ENCODE measurements at places on chromosomes 3 and 15.

DNA sequence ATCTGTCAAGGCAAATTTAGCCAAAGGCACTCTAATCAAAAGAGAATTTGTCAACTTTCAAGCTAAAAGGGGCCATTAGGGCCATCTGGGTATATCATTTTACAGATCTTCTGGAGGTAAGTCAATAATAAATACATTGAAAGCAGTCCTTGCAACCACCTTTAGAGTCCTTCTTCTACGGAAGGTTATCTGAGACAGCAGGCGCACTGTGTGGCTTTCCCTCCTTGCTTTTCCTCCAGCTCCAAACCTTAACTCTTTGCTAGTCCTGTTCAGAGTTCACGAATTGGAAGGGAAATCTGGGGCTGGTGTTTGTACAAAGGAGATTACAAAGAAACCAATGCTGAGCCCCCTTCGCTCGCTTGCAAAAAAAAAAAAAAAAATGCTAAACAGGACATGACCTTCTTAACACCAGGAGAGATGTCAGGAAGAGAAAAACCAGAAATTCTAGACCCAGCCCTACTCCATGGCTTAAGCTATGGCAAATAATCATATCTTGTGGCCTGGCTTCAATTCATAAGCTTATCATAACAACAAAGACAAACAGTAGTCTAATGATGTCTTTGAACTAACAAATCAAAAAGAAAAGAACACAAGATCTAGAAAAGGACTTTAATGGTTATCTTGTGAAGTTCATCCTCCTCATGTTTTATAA is 215.7 kb downstream of the STT3B start:
- DNase-seq: no peak

DNA sequence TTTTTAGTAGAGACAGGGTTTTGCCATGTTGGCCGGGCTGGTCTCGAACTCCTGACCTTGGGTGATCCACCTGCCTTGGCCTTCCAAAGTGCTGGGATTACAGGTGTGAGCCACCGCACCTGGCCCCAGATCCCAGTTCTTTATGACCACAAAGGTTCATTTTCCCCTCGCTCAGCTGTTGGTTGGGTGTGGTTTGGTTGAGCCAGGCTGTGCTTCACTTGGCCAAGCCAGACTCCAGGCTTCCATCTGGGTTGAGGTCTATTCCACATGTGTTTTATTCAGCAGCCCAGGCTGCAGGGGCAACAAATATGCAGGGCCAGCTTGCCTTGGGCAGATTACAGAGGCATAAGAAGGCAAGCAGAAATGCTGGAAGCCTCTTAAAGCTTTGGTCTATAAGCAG is 13.7 kb downstream of the CGNL1 start:
- DNase-seq: no peak

GRCh38 chr3:120021523-120021922 is 72.7 kb downstream of the GSK3B start:
- no peak for DNase-seq

DNA sequence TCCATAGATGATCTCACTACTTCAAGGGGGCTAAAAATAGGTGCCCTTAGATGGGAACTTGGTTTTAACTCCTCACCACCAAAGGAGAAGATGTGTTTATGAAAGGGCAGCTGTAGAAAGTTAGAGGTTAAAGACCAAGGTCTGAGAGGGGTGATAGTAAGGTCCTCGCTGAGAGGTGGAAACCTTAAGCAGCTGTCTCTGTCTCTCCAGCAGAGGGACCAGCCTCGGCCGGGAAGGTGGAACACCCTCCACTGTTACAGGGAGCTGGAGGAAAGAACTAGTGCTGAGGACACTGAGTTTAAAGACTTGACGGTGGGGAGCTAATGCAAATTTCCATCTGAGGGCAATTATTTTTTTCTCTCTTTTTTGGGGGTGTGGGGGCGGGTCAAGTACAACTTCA is 8.9 kb upstream of the RLBP1 start:
- DNase-seq: no peak

GRCh38 chr3:59094446-59094845 is 44.6 kb upstream of the CFAP20DC start:
- no peak for DNase-seq

DNA sequence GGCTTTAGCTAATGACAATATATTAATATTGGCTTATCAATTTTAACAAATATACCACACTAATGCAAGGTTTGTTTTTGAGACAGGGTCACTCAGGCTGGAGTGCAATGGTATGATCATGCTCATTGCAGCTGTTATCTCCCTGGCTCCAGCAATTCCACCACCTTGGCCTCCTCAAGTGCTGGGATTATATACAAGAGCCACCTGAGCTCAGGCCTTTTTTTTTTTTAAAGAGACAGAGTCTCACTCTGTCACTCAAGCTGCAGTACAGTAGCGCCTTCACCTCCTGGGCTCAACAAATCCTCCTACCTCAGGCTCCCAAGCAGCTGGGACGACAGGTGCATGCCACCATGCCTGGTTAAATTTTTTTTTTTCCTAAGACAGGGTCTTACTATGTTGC is 11.7 kb downstream of the DLG1 start:
- no peak for DNase-seq

DNA sequence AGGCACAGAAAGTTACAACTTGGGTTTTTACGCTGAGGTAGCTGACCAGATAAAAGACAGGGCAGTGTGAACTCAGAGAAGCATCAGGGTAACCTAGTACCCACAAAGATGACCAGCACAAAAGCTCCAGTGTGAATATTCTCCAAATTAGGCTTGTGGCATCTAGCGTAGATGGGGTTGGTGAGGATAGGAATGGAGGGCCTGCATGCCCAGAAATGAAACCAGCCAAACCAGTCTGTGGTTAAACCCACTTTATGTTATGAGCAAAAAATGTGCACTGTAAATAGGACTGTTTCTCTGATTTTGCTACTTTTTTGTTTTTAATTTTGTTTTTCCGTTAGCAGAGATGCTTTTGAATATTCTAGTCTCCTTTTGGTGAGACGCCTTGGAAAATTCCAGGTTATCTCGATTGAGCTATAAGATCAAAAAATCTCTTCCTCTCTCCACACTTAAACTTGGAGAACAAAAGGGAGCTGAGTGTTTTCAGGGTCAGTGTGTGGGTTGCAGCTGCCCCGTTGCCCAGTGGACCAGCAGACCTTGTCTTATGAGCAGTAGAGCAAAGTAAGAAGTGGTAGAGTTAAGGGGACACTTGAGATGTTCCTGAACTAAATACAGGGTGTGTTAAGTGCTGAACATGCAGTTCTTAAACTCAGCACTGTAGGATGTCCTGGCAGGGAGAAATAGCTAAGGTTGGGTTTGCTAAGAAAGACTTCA is 132.9 kb downstream of the C3orf38 start:
- no peak for DNase-seq

DNA sequence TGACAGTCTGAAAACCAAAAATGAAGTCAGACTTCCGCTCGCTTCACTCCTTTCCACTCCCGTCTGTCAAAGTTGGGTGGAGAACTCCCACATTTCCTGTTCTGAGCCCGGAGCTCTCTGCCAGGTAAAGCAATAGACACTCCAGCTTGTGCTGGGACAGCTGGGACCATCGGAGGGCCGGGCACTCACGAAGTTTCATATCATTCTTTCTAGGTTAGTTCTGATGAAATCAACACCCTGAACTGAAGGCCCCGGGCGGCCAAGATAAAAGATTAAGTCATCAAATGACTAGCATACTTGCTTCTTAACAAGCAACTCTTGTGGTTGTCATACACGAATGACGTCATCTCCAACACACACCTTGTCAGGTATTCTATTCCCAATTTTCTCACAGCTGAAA is 42.1 kb downstream of the MAGI1 start:
- no peak for DNase-seq

- DNase-seq: no peak
These were observed 244.3 kb downstream of the MYRIP start for GRCh38 chr3:40053663-40054062.

DNA sequence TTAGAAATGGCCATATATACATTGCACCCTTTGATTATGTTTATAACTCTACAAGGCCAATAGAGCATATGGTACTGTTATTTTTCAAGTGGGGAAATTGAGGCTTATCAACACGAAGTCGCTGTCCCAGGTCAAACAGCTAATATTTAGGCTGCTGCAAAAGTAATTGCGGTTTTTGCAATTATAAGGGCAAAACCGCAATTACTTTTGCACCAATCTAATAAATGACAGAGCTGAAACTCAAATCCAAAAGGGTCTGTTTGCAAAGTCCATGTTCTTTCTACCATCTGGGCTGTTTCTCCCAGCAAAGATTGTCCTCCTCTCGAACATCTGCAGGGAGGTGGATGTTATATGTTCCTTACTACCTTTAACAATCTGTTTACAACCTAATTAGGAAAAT is 147.2 kb downstream of the CADPS start:
- no peak for DNase-seq

GRCh38 chr15:42053914-42054313 is 33.1 kb upstream of the PLA2G4E start:
- DNase-seq: no peak

- no peak for DNase-seq
These were observed 30.7 kb downstream of the PXYLP1 start for GRCh38 chr3:141262308-141262705.

- no peak for DNase-seq
These were observed 33.6 kb upstream of the PLSCR5 start for GRCh38 chr3:146638718-146639117.

GRCh38 chr3:76656531-76657070 is 383.3 kb upstream of the ROBO2 start:
- no peak for DNase-seq

DNA sequence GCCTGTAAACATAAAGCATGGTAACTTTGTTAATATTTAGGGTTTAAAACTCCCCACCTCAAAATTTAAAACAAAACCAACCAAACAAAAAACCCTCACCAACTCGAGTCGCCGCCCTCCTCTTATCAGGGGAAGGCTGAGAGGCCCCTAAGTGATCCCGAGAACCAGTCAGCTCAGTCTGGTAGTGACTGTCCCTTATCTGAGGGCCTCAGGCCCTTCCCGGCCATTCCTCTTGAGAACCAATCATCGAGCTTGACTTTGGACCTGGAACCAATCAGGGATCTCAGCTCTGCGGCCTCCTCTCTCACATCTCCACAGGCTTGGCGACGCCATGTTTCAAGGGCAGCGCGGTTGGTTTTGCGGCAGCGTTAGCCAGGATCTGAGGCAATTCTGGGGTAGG is at the start of gene TERB2:
Gene TERB2, plus strand, starts transcription at position 300 of the 400 bp plus-strand sequence. Its CDS starts 32 bp downstream, at position 332.
- no peak for DNase-seq

GRCh38 chr3:52405066-52405465 is 39.8 kb downstream of the SEMA3G start:
- peak; percentile 21 for DNase-seq

DNA sequence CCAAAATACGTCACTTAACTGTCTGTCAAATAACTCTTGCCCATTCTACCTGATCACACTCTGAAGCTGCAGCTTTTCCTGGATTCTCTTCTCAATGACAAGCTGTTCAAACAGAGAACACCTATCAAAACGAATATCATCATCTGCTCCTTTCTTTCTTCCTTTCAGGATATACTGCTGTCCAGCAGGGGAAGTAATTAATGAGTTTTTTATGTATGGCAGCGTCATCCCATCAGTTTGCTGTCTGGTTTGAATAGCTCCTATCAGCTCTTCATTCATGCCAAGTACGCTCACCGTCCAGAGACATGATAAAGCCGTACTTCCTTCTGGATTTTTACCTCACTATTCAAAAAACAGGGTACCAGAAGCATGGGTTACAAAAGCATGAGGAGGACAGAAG is at the start of gene CHRM5:
Gene CHRM5, plus strand, starts transcription at position 274 of the 400 bp plus-strand sequence. CDS start 94,221 bp downstream, outside the sequence.
- no peak for DNase-seq

GRCh38 chr15:96130734-96131133 is 199.8 kb upstream of the NR2F2 start:
- no peak for DNase-seq

GRCh38 chr3:8658306-8659212 is 14.0 kb upstream of the SSUH2 start:
- DNase-seq: peak; percentile 89

DNA sequence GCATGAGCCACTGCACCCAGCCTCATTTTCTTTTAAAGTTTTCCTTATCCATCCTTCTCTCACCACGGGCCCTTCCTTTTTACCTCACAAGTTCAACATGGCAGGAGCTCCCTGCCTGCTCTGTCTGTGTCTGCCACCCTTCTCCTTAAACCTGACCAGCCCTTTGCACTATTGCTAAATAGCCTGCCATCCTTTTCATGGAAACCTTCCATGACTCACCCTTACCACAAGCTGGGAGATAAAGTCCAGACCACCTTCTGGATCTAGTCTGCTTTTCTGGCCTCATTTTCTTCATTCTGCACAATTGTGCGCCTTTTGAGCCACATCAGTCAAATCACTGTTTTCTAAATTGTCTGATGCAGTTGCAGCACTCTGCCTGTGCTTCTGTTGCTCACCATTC is 8.9 kb downstream of the PARP14 start:
- DNase-seq: no peak

GRCh38 chr3:31696009-31696297 is 163.2 kb downstream of the STT3B start:
- DNase-seq: no peak

DNA sequence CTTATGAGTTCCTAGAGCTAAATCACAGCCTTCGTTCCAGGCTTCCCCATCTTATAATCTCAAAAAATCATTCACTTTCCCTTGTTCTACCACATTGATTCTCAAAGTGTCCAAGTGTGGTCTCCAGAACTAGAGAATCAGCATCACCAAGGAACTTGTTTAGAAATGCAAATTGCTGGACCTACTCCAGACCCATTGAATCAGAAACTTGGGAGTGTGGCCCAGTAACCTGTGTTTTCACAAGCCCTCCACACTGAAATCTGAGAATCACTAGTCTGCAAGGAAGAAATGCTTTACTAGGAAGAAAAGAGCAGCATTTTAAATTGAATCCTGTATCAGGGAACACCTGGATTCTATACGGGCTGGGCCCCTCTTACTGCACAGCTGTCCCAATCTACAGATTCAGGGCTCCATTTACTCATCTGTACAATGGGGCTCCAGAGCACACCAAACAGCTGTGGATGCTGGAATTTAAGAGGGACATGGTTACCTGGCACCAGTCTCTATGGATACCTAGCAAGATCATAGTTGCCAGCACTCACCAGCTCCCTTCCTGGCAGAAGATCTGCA is 3.9 kb downstream of the MEGF11 start:
- DNase-seq: no peak

DNA sequence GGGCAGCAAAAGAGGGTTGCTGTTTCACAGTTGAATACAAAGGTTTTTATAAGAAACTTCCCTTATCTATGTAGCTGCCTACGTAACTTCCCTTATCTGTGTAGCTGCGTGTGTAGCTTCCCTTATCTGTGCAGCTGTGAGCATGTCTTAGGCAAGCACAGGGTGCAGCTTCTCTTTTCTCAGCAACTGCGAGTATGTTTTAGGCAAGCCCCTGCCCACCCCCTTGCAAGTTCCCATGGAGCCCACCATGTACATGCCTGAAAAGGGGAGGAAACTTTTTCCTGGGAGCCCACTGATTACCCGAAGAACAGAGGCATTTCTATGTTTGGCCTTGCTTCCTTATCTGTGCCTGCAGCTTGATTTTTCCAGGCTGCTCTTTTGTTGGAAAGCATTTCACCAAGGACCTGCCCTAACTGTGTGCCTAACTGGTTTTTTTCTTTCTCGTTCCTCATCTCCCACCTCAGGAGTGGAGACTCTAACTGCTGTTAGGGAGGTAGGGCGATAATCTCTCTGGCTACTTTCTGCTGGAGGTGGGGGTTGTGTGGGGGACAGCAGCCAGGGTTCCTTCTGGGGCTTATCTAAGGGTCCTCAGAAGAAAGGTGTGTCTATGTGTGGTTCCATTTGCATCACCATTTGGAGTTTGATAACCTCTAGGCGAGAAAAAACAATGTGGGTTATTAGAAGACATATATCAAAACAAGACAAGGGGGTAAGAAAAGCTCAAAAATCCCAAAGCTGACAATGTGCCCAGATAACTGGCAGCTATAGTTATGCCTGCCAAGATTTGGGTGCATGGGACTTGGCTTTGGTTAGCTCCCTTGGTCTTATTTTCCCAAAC is 26.0 kb downstream of the SORD start:
- DNase-seq: peak; percentile 66

- no peak for DNase-seq
These were observed 789 bp upstream of the SEC61A1 start for GRCh38 chr3:128051459-128051836.

Data from Right ventricle myocardium inferior (tissue), 1 donor.